NCI-H446 treated with DMSO at 0.1 percent for 48 hours (cell line): ENCODE measurements at places on chromosomes 7 and 10.

GRCh38 chr7:153475239-153475638 is 577.0 kb upstream of the DPP6 start:
- no peak for DNase-seq

DNA sequence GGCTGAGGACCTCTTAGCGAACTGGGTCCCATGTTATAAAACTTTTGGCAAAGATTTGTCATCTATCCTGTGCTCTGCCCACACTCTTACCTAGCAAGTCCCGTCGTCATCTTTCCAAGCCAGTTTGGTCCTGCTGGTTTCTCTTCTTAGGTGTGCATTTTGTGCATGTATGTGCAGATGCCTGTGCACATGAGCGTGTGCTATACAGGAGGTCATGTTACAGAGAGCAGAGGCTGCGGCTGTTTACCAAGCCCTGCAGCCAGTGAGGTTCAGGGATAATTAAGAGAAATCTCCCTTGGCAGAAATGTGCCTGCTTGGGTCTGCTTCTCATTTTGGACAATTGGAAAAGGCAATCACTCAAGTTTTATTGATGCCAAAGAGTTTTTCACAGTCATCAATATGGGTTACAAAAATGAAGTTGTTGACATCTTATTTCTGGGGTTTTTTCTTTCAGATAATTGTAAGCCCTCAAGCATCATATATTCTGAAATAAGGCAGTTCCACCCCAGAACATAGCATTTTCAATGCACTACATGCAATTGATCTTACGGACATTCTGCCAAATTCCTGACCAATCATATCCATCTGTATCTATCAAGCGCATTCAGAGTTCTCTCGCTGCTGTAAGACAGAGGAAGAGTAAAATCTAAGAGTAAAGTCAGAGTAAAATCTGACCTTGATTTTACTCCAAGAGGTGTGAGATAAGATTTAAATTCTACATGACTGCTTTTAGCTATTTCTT is 361.4 kb upstream of the ZNF32 start:
- no peak for DNase-seq

GRCh38 chr10:132417957-132418441 is 21.0 kb downstream of the PWWP2B start:
- no peak for DNase-seq

- DNase-seq, result no peak
These were observed 37.9 kb upstream of the ABCB5 start for GRCh38 chr7:20577441-20578071.

GRCh38 chr10:120423431-120424197 is 33.4 kb upstream of the PLPP4 start:
- DNase-seq, result peak; percentile 61

- DNase-seq, result no peak
These were observed 63.5 kb downstream of the AFAP1L2 start for GRCh38 chr10:114340816-114341215.

GRCh38 chr7:89085580-89085979 is 290.0 kb upstream of the TEX47 start:
- DNase-seq, result no peak

GRCh38 chr7:24825931-24826661 is 68.8 kb upstream of the GSDME start:
- DNase-seq, result no peak

GRCh38 chr10:53978301-53978700 is 822.7 kb downstream of the PCDH15 start:
- no peak for DNase-seq

DNA sequence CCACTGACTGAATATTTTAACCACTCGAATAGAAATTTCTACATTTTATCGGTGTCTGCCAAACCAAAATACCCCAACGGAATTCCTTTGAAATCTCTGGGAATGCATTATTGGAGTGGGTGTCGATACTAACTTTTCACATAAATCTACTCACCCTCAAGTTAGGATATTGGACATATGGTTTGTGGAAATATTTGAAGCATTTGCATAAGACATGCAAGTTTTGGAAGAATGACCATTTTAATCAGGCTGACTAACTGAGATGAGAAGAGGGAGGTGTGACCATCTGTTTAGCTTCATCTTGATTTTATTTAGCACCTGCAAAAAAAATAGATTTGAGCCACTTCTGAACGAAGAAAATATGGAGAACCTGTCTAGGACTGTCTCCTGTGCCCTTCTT is 61.2 kb downstream of the KLF6 start:
- no peak for DNase-seq

DNA sequence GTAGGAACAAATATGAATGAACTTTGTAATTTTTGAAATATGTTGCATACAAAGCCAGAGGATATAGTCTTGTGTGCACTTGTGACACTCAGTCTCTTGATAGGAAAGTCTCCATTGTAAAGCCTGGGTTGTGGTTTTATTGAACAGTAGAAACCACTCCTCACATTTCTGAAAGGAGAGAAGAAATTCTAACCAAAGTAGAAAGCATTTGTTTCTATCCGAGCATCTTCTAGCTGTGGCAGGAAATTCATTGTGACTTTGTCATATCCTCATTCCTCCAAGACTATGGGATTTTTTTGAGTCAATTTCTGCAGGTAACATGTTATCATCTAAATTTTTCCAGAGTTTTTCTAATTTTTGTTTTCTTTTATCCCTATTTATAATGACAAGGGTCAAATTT is 55.5 kb upstream of the NCF1 start:
- DNase-seq, result no peak

DNA sequence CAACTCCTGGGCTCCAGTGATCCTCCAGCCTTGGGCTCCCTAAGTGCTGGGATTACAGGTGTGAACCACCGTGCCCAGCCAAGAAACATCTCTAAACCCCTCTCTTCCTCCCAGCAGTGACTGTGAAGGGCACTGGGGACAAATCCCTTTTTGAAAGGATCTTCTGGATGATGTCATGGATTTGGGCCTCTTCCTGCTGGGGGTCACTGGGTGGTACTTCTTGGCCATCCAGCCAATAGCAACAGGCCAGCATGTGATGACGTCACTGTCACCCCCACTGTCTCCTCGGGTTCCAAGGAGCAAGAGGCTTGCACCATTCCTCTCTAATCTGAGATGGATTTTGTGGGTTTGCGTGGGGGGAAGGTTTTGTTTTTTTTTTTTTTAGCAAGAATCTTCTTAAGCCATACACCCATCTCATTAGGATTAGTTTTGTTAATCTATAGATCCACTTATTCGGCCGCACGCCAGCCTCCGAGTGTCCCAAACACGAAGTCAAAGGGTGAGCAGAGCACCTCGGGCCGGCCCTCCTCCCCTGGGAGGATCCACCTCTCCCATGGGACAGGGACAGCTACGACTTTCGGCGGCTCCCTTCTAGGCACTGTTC is 29.4 kb upstream of the TNRC18 start:
- no peak for DNase-seq

DNA sequence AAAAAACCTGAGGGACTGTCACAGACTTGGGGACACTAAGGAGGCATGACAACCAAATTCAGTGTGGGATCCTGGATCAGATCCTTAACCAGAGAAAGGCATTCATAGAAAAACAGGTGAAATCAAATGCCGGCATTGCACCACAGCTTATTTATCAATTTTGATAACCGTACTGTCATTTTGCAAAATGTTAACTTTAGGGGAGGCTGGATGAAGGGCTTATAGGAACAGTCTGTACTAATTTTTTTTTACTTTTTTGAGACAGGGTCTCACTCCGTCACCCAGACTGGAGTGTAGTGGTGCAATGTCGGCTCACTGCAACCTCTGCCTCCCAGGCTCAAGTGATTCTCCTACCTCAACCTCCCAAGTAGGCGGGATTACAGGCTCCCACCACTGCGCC is 217.1 kb downstream of the ELMO1 start:
- no peak for DNase-seq

DNA sequence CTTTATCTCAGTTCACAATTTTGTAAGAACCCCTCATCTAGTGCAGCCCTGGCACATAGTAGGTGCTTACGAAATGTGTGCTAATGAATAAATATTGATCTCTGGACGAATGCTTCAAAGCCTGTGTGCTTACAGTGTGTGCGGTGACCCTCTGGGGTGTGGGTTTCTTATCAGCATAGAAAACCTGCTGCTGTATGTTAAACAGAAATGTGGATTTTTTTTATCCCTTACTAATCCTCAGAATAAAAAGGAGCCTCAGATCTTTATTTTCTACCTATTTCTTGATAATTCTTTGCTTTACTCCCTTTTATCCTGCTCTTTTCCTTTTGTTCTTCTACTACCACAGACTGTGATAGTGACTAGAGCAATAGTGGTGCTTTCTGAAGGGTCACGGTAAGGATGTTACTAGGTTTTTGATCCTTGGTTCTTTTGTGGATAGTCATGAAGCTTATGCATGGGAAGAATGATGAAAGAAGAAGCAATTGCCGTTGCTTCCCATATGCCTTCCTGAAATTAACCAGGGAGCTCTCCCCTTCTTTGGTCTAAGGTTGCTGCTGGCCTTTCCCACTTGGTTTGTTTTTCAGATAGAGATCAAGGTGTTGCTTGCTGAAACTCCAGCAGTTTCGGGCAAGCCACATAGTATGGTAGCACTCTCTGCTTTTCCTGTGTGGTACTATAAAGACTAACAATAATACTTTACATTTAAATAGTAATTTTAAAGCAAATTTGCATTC is 44.7 kb downstream of the SPAG6 start:
- no peak for DNase-seq

- DNase-seq, result no peak
These were observed 83.9 kb downstream of the JAZF1 start for GRCh38 chr7:28096713-28097112.

DNA sequence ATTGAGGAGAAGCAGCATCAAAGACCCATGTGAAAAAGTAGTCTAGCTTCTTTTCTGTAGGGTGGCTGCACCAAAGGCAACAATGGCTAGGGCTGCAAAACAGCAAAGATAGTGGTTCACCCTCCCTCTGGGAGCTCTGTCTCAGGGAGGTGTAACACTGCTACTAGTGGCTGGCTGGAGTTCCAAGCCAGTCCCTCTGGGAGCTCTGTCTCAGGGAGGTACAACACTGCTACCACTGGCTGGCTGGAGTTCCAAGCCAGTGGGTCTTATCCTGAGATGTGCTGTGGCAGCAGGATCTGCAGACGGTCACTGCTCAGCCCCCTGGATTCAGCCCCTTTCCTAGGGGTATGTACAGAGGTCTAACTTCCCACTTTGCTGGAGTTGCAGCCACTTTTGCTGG is 37.9 kb upstream of the TMEM140 start:
- no peak for DNase-seq

DNA sequence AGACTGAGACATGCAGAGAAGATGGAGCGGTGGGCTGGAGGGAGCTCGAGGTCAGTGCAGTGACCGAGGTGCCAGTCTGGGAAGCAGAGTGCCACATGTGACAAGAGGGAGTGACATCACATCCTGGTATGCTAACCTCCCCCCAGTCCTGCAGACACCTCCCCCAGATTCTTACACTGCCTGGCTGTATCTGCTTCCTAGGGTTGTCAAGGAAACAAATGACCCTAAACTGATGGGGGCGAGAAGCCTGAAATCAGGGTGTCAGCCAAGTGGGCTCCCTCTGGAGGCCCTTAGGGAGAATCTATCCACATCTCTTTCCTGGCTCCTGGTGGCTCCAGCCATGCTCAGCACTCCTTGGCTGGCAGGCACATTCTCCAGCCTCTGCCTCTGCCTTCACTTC is 316.1 kb upstream of the ZMIZ1 start:
- DNase-seq, result no peak

GRCh38 chr10:24205821-24206220 is 3.1 kb upstream of the KIAA1217 start:
- DNase-seq, result no peak

- no peak for DNase-seq
These were observed 275.1 kb downstream of the DOCK4 start for GRCh38 chr7:111931016-111931517.

DNA sequence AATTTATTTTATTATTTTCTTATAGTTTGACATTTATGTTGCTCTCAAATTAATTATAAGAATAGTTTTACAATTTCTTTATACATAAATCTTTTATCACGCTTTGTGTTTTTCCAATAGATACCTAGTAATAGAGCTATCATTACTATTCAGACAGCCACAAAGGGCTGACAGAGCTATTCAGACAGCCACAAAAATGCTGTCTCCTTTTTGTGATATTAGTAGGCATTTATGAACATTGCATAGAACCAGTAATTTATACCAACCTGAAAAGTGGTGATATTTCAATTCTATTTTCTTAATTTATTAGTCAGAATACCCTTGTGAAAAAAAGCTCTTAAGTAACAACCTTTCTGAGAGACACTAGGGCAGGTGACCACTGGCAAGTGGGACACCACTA is 34.2 kb upstream of the IGFBP3 start:
- no peak for DNase-seq

DNA sequence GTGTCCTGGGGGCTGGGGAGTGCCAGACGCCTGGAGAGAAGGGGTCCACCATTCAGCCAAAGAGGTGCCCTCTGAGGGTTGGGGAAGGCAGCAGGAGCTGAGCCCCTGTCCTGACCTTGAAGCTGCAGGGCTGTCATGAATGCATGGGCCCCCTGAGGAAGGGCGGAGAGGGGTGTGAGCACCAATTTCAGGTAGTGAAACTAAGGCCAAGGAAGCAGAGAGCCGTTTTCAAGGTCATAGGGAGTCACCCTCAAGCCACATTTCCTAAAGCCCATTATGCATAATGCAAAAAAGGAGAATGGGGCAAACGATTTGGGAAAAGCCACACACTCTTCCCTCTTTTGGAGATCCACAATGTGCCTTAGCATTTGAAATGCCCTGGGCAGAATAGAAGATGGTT is 37.2 kb downstream of the FIGNL1 start:
- no peak for DNase-seq

GRCh38 chr7:1090686-1091643 is 3.1 kb downstream of the GPER1 start:
- DNase-seq, result no peak

- DNase-seq, result no peak
These were observed 479.3 kb upstream of the PODXL start for GRCh38 chr7:132035517-132036362.

DNA sequence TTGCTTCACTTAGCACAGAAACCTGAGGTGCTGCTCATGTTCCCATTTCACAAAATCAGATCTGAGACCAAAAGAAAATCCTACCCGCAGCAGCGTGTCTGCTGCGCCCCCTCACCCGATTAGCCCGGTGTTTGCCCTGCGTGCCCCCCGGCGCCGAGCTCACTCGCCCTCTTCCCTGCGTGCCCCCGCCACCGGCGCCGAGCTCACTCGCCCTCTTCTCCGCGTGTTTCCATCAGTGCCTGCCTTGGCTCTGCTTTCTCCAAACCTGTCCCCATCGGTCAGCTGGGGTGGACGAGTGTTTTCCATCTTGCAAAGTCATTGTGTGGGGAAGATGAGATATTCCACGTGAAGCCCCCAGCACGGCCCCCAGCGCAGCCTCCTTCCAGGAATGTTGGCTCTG is 225.3 kb upstream of the PITRM1 start:
- no peak for DNase-seq

DNA sequence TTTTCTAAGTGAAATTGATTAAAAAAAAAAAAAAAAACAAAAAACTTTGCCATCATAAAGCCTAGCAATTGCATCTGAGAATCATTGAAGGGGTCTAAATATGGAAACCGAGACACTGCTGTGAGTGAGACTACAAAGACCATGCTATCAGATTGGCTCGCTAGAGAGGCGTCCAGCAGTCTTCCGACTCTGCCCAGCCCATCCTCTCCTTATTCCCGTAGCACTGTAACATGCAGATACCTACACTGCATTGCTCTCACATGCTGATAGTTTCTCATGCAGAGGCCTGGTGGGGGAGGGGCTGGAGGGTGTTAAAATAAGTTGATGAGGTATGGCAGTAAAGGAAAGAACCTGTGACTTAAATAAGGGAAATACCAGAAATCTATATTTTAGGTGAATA is 130.7 kb downstream of the NRF1 start:
- no peak for DNase-seq
